ENCODE measurements at places on chromosomes 2 and 18. TPM values are rescaled to one million over a fixed set of nuclear protein-coding genes. Genes with fewer than 3 reads are reported as not detected.

GRCh38 chr2:185335879-185336278 lies 402.7 kb upstream of the FSIP2 start:
- DNase-seq, result no peak

- DNase-seq, result no peak
These were observed 16.5 kb upstream of the EVA1A start for GRCh38 chr2:75577280-75577679.

DNA sequence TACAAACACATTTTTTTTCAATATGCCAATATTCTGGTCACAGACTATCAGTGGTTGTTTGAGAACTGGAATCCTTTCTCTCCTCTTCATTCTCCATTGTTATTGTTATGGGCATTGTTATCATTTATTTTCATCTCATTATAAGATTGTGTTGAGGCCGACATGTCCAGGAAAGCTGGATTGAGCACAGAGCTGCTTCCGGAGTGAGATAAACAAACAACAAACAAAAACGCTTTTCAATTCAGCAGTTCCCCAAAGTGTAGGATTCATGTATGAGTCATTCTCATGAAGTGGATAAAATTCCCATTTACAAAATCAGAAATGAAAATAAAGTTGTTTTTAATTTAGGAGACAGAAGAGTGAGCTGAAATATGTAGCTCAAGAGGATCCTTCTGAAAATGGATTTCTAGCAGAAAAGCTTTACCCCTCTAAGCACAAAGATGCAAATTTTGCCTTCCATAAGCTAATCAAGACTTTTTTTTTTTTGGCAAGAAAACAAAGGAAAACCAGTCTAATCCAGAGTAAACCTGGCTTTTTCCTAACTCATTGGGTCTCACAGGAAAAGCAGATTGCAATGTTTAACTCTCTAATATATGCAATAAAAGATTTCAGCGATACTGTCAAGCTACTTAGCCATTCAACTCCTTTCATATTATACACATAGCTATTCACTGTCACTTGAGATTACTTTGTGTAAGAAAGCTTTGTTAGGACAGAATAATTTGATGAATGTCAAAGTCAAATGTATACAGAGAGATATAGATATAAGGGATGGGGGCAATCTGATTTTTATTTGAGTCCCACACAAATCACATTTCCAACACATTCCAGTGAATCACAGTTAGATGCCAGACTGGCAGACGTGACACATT lies 1441.7 kb upstream of the CELF4 start:
- no peak for DNase-seq

- DNase-seq, result no peak
These were observed 591.9 kb downstream of the SLC4A3 start for GRCh38 chr2:220219371-220219770.

DNA sequence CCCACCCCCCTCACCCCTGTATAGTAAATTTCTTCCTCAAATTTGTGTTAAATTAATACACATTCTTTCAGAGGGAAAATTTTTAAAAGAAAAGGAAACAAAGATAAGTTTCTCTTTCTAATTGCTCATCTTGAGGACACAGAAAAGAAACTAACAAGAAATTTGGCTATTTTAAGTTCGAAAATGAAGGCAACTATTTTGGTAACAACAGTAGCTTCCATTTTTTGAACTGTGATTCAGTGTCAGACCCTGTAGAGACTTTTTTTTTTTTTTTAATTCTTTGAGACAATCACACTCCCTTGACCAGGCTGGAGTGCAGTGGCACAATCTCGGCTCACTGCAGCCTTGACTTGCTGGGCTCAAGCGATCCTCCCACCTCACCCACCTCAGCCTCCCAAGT lies 194.9 kb downstream of the SS18 start:
- no peak for DNase-seq

GRCh38 chr2:234211797-234212196 lies 161.3 kb downstream of the SPP2 start:
- DNase-seq, result no peak

GRCh38 chr2:75729861-75730260 lies 19.1 kb upstream of the GCFC2 start:
- DNase-seq, result no peak

DNA sequence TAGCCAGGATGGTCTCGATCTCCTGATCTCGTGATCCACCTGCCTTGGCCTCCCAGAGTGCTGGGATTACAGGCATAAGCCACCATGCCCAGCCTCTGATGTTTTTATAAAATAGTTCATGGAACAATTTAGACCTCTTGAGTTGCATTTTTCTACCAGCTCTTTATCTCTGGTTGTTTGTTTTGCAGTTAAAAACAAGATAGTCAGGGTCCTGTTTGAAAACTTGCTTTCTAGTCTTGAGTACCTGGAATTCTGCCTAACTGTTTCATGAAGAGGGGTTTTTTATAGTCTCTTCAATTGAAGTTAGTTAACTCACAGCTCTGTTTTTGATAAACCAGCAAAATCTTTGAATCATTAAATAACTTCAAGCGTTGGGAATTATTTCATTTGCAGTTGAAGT lies 244.8 kb downstream of the PARD3B start:
- no peak for DNase-seq

DNA sequence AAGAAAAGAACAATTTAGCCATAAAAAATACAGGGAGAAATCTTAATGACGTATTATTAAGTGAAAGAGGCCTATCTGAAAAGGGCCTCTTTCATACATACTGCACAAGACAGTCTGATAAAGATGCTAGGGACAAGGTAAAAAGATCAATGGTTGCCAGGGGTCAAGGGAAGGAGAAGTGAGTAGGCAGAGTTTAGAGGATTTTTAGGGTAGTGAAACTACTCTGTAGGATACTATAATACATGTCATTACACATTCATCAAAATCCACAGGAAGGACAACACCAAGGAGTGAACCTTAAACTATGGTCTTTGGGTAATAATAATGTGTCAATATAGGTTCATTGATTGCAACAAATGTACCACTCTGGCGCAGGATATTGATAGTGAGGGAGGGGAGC lies 289.3 kb downstream of the FSIP2 start:
- DNase-seq, result no peak

DNA sequence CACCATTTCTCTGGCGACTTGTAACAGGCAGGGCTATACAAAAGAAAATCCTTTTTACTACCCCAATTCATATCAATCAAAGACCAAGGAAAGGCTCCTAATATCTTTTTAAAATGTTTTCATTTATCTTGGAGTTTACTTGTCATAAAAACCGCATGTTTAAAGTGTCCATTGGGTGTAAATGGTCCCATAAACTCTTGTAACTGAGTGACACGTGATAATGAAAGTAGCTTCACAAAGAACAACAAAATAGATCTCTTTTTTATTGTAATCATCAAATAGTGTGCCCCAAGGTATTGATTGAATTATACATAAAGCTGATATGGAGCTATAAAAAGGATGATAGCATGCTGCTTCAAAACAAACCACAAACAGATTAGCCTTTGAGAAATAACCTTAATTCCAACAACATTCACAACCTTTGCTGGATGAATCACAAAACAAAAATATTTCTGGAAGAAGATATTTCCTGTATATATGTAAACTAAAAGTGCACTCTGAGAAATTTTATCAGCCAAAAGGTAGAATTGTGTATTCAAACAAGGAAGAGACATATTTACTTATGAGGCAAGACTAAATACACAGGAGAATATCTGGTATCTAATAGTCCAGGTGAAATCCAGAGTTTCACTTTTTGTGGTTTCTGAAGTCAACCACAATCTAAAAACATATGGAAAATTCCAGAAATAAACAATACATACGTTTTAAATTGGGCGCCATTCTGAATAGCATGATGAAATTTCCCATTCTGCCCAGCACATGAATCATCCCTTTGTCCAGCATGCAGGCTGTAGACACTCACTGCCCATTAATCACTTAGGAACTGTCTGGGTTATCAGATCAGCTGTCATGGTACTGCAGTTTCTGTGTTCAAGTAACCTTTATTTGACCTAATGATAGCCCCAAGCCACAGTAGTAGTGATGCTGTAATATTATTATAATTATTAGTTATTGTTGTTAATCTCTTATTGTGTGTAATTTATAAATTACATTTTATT lies 237.5 kb downstream of the PIK3C3 start:
- no peak for DNase-seq

DNA sequence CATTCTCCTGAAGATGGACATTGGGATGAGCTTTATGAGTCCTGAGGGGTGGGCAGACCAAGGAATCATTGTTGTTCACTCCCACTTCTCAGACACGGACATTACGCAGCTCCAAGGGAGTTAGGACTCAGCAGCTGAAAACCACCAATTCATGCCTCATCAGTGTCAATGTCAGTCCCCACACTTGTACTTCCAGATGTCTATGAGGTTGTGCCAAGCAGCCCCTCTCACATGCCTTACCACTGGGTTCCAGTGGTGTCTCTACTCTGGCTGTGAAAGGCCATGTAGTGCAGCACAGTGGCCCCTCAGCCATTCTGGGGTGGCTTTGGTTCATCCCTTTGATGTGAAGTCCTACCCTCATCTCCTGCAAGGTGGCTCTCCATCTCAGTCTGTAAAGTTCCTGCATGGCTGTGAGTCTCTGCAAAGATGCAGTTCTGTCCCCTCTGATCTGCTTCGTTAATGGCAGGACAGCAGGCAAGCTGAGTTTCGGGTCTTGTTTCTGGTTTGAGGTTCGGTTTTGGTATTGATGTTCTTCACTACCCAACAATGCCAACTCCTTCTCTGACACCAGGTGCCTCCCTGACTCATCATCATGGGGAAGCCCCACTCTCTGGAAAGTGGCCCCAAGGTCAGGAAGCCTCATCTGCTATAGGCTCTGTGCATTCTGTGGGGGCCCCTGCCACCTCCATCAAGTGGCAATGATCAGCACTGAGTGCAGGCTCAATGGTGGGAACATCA lies 14.0 kb upstream of the COL6A3 start:
- no peak for DNase-seq

- DNase-seq, result no peak
These were observed 46.9 kb upstream of the CNOT11 start for GRCh38 chr2:101205521-101206479.

DNA sequence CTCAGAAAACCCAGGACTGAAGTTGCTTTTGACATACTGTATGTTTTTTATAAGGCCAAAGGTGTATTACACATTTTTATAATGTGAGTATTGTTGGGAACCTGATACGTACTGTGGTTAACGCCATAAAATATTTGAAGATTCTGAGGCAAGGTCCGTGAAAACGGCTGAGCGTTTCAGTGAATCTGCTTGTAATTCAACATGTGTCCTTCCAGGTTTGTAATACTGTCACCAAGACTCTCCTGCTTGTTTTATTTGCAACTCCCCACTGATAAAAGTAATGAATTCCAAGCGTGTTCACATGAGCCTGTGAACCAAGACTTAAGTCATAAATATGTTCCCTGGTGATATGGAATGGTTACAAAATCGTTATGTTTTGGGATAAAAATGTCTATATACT lies 23.9 kb upstream of the FRZB start:
- no peak for DNase-seq

DNA sequence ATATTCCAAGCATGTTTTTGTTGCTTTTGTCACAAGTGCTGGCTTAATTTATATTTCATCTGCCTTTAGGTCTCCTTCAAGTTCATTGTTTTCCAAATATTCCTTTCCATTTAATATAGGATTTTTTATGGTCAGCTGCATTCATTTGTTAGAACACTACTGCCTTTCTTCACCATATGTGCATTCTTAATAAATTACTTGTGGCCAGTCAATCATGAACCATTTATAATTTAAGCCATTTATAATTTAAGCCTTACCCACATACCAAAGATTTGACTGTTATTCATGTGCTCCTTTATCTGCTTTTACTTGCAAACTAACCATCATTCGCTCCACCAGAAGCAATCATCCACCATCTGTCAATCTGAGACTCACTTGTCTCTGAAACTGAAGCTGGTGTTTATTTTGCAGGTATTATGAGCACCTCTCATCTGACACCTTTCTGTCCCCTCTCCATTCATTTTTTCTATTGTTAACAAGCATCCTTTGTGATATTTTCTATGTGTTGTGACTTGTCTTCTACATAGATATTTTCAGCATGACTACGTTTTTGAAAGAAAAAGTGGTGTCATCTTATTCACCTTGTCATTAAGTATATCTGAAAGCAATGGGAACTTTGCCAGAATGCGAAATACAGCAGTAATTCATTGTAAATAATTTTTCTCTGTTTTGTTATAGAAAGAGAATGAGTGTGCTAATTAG lies 786.8 kb downstream of the KCNJ3 start:
- DNase-seq, result no peak

DNA sequence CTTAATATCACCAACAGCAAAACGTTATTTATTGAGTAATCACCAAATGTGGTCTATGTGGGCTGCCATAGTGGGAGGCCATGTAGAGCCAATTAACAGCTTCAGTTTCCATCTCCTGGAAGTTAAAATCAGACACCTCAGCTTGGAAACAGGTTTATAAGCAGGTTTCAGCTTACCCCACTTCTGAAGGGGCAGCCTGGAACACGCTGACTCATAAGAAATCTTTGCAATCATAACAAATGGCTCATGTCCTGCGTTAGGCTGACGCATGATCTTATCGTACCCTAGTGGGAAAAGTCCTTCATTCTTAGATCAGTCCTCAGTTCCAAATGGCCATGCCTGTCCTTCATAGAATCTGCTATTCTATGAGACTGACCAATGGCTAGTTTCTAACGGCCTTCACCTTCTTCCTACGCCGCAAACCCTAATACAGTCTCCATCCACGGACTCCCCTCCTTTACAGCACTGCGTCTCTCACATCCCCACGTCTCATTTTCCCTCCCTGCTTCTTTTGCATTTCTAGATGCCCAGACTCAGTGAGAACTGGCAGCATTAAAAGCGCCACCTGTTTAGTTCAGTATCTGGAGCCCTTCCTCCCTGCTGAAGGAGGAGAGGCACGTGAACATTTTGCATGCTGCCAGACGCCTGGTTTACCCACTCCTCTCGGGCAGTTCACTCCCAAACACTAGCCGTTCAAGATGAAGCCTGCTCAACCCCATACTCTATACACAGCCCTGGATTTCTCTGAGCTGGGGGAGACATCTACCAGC lies 24.2 kb upstream of the BZW1 start:
- DNase-seq, result no peak

DNA sequence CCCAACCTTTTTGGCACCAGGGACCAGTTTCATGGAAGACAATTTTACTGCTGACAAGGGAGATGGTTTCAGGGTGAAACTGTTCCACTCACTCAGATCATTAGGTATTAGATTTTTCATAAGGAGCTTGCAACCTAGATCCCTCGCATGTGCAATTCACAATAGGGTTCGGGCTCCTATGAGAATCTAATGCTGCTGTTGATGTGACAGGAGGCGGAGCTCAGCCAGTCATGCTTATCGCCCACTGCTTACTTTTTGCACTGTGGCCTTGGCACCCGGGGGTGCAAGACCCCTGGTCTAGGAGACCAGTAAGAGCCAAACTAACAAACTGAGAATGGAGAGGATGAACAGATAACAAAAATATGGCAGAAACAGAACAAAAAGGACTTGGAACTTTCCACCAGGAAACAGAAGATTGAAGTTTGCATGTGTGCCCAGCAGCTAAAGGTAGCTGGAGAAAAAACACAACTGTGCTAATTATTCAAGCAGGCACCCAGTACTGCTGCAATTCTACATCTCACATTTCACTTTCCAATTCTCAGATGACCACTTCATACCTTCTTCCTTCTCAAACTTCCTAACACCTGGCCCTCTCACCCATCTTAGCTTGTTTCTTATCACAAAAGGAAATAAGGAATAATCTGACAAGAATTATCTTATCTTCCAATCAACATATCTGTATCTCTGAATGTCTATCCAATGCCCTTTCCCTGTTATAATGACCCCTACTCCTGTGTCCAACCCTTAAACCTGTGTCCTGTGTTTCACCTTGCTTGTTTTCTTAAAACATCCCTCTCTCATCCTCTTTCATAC lies 24.8 kb downstream of the SP3 start:
- no peak for DNase-seq

FAM228A gene
- total RNA-seq, result not detected

EIF2AK3 gene
- total RNA-seq, result 16.9 TPM

CASP10 gene
- total RNA-seq, result 17.0 TPM

AP1S3 gene
- 18.3 TPM for total RNA-seq

DLGAP1 gene
- total RNA-seq, result 0.09 TPM

GALR1 gene
- total RNA-seq, result not detected

Data from esophagus squamous epithelium (tissue), 5 donors.